ENCODE measurements at places on chromosomes 1 and 21. TPM values are rescaled to one million over a fixed set of nuclear protein-coding genes. Genes with fewer than 3 reads are reported as not detected.

S100A7A gene
- not detected for total RNA-seq

LRRC53 gene
- not detected for total RNA-seq

KCNK2 gene
- total RNA-seq = 7.1 TPM

UBE2J2 gene
- total RNA-seq = 73.8 TPM

SLC25A24 gene
- total RNA-seq = 46.6 TPM

TMEM125 gene
- 51.7 TPM for total RNA-seq

CHD5 gene
- total RNA-seq = 3.0 TPM

SLC1A7 gene
- total RNA-seq = not detected

PLPPR4 gene
- total RNA-seq = 2.0 TPM

CYP4A22 gene
- total RNA-seq = not detected

CELA3B gene
- total RNA-seq = not detected

PPFIA4 gene
- 4.9 TPM for total RNA-seq

FAM163A gene
- 2.5 TPM for total RNA-seq

TRPM2 gene
- 0.05 TPM for total RNA-seq

FAM229A gene
- 8.7 TPM for total RNA-seq

CYP4B1 gene
- total RNA-seq = 28.9 TPM

GLIS1 gene
- total RNA-seq = 2.1 TPM

KCNH1 gene
- 0.33 TPM for total RNA-seq

TFF1 gene
- total RNA-seq = 136 TPM

All from type B pancreatic cell (in vitro differentiated cells).